Left renal pelvis (tissue), 4 donors: ENCODE measurements at places on chromosomes 7 and 10. TPM values are rescaled to one million over a fixed set of nuclear protein-coding genes. Genes with fewer than 3 reads are reported as not detected.

The ACTA2 gene
- polyA plus RNA-seq, result 225 TPM

- DNase-seq, result no peak
Measured at GRCh38 chr7:100477871-100478267, 1.1 kb downstream of the TSC22D4 start.

The SPDYE8 gene
- 0.23 TPM for polyA plus RNA-seq

DNA sequence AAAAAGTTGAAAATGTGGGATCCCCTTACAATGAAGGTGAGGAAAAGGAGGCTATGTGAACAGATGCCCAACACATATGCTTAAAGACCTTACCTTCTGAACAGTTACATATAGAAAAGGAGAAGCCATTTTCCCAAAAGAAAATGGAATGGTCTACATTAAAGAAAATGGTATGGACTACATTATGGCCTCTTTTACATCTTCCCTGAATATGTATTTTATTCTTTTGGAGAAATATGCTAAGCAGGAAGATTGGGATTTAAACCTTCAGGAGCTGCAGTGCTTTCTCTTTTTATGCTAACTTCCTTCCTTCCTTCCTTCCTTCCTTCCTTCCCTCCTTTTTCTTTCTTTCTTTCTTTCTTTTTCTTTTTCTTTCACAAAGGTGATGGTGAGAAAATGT is 155.4 kb downstream of the SEC23IP start:
- DNase-seq, result no peak

DNA sequence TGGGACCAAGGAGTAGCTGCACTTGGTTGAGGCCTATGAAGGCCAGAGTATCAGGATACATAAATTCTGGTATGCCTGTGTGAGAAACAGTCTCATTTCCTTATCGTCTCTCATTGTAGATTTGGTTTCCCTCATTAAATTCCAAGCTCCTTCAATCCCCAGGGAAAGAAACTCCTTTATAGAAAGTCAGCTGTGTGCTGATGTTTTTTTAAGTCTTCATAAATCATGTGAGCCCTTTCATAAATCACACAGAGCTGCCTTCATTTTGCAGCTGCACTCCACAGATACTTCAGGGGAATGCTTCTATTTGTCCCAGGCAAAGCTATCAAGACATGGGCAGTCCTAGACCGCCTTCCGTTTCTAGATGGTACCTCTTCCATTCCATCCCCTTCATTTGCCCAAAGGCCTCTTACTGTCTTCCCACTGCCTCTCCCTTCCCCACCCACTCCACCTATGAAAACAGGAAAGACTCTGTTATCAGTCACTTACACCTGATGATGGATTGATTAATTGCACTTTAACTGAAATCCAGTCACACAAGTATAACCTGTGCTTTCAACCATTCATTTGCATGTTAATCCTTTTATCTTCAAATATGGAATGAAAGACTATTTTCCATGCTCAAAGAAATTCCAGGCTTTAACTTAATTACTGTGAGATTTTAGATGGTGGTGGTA is 290.2 kb downstream of the C7orf25 start:
- no peak for DNase-seq
